Esophagus mucosa (tissue), 1 donor: ENCODE measurements at places on chromosomes 7 and 10.

DNA sequence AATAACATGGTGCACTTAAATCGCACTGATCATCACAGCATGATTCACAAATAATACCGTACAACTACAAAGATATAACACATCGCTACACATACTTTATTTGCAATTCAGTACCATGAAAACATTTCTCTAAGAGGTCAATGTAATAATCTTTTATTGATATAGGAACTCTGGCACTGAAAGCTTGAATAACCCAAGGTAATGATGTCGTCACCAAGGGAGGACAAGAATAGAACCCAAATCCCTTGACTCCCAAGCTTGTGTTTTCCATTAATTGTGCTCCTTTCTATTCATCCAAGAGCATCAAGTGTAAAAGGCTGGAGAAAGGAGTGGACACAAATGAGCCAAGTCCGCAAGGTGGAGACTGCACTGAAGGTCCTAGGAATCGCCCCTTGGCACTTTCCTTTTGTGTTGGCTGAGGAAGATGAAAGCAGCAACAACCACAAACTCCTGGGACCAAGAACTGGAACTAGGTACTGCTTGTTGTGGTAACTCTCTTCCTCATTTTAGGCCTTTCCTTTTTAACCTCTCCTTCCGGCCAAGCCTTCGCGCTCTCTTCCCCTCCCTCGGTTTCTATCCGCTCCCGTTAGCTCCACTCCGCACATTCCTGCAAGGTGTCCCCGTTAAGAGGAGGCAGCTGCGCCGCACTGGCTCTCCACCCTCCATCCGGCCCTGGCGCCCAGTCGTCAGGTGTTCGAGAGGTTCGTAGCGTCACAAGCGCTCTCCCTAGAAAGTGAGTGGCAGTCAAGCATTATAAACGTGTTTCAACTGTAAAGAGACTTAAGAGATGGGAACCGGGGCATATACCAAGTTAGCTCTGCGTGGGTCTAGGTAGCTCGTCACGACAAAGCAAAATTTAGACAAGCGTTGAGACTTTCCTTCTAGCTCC, 1.0 kb upstream of the CBLL1 start:
- peak; percentile 55 for ATAC-seq

- ATAC-seq: no peak
These were observed 43.0 kb upstream of the NPS start for GRCh38 chr10:127506094-127506493.

GRCh38 chr10:44386546-44387052, 1.7 kb upstream of the CXCL12 start:
- ATAC-seq: peak; percentile 82

DNA sequence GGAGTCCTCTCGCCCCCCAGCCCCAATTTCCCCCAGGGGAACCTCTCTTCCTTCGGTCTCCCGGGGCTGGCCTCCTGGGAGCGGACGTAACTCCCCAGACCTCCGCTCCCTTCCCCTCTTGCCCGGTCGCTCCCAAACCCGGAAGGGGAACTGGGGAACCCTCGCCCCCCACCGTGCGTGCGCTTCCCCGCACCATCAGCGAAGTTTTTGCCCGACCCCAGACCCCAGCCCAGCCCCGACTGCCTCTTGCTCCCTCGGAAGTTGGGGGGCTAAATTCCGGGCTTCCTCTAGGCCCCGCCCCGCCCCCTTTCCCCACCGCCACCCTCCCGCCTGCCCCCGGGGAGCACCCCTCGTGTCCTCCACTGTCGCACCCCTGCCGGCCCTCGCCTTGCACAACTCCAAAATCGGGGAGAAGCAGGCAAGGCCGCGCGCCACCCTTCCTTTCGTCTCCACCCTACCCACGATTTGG, 436 bp downstream of the GNB2 start:
- ATAC-seq: peak; percentile 0

- no peak for ATAC-seq
These were observed 176.0 kb downstream of the NOC3L start for GRCh38 chr10:94186722-94187121.

- ATAC-seq: no peak
These were observed 290.7 kb downstream of the TSPAN12 start for GRCh38 chr7:120567204-120567603.

DNA sequence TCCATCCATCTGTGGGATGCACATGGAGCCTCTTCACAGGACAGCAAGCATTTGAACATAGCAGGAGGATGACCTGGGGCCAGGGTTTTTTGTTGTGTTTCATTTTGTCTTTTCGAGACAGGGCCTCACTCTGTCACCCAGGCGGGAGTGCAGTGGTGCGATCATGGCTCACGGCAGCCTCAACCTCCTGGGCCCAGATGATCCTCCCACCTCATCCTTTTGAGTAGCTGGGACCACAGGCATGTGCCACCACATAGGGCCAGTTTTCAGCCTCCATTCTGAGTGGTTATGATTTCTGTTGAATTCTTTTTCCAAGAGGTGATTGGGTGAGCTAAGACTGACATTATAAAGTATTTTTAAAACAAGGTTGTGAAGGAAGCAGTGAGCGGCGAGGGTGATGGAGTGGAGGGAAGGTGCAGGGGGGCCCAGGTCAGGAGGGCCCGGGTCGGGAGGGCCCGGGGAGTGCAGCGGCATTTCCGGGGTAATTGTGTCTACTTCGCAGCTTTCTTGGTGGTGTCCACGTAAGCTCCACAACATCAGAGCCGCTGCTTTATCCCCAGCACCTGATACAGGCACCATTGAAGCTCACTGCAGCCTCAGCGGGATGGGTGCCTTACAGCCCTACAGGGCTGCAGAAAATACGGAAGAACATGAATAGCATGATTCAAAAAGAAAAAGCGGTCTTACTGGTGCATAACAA, 12.0 kb upstream of the LARP4B start:
- no peak for ATAC-seq

DNA sequence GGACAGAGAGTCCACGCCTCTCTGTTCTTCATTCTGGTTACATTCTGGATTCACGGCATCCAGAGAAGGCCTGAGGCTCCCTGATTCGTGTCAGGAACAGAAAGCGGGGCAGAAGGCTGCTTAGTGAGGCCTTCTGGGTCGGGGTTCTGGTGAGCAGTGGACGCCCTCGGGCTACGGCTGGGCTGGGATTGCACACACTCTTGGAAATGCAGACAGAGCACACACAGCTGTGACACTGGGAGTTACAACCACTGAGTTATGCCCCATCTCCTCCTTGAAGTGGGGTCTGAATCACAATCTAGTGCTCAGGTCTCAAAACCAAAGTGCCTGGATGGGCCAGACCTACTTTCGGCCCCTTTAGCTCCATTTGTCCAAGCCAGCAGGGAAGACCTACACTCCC, 156.9 kb upstream of the GDF10 start:
- ATAC-seq: no peak

- no peak for ATAC-seq
These were observed 398.4 kb downstream of the DGKB start for GRCh38 chr7:14504134-14504533.

DNA sequence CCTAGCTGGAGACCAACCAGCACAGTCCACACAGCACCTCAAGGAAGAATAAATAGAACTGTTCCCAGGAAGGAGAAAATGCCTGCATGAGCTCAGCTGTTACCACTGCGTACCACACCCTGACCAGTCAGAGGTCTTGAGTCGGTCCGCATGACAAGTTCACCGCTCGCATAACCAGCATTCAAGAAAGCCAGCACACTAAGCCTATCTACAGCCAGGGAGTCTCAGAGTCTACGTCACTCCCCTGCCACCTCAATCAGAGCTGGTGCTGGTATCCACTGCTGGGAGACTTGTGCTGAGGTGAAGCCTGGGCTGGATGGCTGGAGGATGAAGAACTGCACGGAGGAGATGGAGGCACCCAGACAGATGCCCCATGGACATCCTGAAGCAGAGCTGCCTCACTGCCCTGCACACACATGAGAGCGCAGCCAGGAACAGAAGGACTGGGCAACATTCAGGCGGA, 19.6 kb downstream of the AKR1C1 start:
- peak; percentile 78 for ATAC-seq
